Activated T-cell treated with anti-CD3 and anti-CD28 coated beads for 24 hours (primary cell): ENCODE measurements at places on chromosomes 4 and X.

GRCh38 chrX:21741869-21742701 lies 15.8 kb downstream of the SMPX start:
- DNase-seq, result no peak

DNA sequence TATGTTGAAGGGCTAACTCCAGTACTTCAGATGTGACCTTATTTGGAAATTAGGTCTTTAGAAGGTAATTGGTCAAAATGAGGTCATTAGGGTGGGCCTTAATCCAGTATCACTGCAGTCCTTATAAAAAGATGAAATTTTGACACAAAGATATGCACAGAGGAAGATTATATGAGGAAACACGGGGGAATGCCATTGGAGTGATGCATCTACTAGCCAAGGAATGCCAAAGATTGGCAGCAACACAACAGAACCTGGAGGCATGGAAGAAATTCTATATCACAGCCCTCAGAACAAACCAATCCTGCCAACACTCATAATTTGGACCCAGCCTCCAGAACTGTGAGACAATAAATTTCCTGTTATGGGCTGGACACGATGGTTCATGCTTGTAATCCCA lies 17.6 kb downstream of the TRIM61 start:
- DNase-seq, result no peak

GRCh38 chrX:43741843-43742573 lies 85.9 kb downstream of the MAOA start:
- no peak for DNase-seq

DNA sequence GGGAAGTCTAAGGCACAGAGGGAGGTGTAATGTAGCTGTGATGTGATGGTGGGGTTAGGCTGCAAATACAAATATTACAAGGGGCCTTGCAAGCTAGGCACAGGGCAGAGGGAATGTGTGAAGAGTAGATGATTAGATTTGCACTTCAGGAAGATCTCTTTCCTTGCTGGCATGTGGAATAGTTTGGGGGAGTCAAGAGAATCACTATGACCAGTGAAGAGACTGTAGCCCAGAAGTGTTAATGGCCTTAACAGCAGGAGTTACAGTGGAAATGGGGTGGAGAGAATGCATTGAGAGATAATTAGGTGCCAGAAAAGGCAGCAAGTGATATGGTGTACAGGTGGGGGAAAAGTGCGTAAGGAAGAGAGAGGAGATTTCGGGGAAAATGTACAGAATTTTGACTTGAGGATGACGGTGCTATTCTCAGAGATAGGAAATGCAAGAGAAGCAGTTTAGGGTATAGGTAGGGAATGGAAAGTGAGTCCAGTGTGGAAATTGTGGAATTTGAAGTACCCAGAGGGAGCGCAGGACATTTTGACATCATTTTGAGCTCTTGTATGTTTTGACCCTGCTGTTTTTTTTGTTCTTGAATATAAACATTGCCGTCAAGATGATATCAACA lies 10.2 kb upstream of the TAPT1 start:
- no peak for DNase-seq

DNA sequence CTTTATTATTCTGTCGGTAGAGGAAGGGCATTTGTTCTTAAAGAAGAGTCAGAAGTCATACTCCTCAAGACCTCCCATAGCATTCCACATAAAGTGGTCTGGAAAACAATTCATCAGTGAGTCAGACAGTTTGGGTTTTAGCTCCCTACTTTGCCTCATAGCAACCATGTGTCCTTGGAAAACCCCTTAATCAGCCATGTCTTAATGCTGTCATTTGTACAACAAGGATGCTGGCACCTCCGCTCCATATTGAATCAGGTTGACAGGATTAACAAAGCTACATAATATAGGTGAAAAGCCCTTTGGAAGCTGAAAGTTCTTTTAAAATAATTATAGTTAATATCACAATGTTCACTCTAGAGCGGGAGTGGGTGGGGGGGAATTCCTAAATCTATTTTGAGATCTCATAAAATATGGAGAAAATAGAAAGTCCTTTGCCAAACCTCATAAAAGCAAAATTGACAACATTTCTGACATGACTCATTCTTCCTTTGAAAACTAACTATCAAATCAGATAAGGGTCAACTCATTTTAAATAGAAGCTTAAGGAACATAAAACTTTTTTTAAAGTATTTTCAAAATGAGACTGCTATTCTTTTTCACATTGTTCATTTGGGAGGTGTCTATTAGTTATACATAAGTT lies 37.3 kb upstream of the GUCY1A1 start:
- DNase-seq, result no peak

GRCh38 chr4:137378821-137379220 lies 153.5 kb downstream of the PCDH18 start:
- no peak for DNase-seq

DNA sequence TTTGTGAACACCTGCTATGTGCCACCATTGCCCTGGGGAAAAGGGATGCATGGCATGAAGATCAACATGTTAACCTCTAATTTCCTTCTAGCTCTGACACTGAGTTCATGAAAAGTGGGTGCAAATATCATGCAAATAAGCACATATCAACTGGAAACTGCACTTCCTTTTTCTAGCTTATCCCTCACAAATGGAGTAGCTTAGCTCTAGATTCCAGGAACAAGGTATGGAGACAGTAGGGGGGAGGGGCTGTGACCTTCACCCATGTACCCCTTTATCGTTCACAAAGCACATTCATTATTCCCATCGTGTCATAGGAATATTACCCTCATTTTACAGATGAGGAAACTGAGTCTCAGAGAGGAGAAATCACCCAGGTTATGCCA lies 37.4 kb downstream of the STARD8 start:
- DNase-seq, result no peak

DNA sequence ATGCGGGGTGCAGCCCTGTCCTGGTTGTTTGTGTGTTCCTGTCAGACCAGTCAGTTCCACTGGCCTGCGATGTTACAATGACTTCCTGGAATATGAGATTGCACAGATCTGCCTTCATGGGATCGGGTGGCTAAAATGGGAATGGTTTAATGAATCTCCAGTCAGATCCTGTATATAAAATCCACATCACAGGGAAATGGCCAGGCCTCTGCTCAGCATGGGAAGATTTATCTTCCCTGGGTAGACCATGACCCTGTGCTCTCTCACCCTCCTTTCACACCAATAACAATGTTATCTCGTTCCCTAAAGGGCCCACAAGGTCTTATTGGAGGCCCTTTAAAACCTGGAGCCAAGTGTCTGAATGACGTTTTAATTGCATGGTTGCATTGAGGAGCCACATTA lies 307.4 kb downstream of the RAB28 start:
- DNase-seq, result no peak

DNA sequence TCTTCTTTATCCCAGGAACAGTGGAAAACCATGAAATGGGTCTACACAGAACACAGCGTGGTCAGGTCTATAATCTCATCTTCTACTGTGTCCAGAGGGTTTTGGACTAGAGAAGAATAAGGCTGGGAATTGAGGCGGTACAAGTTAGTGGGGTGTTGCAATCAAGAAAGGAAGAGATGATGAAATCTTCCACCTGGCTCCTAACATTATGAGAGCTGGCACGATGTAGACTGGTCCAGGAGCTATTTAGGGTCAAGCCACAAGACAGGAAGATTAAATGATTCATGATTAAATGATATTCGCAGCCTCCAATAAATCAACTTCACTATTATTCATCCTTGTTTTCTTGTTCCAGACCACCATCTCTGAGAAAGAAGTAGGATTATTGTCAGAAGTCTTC lies 88.0 kb downstream of the ARSF start:
- DNase-seq, result no peak
